NAMALWA (cell line): ENCODE measurements at places on chromosomes 5 and 9.
A peak's percentile ranks its signal among the peaks of the same experiment; 100 is the strongest.

GRCh38 chr9:89628601-89629000, 23.8 kb downstream of the GADD45G start:
- DNase-seq = no peak

DNA sequence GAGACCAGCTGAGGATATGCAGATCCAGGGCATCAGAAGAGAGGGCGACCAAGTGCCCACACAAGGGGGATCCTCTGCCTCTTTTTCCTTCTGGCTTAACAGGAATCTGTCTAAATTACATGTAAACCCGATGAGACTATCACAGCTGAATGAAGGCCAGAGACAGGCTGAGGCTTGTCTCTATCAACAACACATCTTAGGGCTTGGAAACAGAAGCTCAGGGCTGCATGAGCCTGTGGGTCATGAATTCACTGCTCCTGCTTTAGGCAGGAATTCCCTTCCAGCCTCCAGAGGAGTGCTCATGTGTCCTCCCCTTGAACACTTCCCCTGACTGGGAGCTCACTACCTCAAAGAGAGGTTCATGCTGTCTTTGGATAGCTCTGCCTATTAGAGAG, 106.1 kb upstream of the PHYKPL start:
- no peak for DNase-seq

DNA sequence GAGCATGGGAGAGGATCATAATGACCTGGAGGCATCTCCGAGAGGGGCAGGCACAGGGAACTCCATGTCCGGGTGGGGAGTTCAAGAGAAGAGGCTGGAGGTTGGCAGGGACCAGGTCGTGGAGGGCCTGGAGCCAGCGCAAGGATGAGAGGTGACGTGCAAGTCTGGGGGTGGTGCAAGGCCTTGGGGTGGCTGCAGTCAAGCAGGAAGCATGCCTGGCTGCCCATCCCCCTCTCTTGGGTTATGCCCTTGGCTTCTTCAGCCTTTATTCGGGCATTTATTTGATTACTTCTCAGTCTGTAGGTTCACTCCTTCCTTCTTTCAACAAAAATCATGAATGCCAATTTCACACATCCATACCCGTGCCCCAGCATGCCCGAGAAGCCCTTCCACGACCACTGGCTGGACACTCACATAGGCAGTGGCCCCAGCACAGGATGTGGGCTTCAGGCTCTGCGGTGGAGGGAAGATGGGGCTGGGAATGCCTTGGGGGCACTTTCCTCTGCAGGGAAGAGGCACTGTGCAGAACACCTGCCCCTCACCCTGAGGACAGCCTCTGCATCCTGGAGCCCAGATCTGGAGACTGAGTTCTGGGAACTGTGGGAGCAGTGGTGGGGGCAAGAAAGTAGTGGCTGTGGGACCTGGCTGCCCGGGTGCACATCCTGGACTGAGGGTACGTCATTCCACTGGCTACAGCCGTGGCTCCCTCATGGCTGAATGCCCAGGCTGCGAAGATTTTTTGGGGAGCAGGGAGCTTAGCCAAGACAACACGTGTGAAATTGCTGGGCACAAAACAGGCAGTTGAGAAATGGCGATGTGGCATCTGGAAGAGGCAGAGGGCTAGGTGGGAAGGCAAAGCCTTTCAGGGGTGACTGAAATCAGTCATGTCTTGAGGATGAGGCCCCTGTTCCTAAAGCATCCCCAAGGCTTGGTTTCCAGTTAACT, 38.6 kb downstream of the CRB2 start:
- DNase-seq = no peak

GRCh38 chr9:93126825-93127368, 7.2 kb downstream of the NINJ1 start:
- DNase-seq = no peak

DNA sequence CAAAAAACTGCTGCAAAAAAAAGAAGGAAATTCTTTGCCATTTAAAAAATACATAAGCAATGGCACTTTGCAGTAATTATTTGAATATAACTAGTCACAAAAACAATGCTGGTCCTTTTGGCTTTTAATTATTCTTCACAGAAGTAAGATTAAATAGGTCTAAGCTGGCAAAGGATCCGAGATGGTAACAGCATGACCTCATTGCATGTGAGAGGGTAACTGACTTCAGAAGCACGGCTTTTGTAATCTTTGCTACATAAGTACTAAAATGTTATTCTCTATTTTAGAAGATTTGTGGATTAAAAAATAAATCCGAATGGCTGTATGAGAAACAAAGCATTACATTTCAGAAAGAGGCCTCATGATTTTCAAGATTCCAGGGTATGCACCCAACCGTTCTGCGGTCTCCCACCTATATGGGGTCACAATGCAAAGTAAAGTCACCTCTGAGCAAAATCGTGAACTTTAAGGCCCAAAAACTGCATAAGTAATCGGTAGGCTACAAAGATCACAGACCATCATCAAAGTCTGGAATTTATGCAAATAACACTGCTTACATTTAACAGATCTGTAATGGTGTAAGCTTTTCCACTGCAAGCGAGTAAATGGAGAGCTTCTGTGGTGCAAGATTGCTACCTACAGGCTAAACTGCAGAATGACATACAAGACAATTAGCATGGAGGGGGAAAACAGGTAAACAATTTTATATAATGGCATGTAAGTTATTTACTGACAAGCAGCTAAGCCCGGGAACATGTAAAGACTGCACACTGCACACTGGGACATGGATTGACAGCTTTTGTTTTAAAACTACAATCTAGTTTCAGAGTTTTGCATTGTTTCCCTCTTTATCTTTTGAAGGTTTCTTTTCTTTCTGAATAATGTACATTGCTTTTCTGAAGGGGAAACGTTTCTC, 231.6 kb downstream of the SLF1 start:
- DNase-seq = peak; percentile 91

DNA sequence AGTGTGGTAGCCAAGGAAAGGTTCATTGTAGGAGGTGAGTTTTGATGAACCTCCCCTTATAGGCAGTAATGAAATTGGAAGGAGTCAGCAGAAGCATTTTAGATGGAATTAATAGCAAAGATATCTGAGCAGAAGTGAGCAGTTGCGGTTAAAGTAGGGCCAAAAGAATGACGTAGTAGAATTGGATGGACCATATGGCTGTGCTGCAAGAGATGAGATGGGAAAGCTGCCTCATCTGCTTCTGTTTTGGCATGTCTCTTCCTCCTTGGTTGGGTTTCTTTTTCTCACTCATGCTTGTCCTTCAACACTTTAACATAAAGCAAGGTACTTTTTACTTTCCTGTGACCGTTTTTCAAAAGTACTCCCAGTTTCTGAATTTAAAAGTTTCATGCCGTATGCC, 55.8 kb downstream of the AQP7 start:
- no peak for DNase-seq

- peak; percentile 81 for DNase-seq
Measured at GRCh38 chr9:36151316-36152210, 15.0 kb downstream of the GLIPR2 start.

- no peak for DNase-seq
Measured at GRCh38 chr9:114094971-114095370, 4.1 kb downstream of the KIF12 start.

DNA sequence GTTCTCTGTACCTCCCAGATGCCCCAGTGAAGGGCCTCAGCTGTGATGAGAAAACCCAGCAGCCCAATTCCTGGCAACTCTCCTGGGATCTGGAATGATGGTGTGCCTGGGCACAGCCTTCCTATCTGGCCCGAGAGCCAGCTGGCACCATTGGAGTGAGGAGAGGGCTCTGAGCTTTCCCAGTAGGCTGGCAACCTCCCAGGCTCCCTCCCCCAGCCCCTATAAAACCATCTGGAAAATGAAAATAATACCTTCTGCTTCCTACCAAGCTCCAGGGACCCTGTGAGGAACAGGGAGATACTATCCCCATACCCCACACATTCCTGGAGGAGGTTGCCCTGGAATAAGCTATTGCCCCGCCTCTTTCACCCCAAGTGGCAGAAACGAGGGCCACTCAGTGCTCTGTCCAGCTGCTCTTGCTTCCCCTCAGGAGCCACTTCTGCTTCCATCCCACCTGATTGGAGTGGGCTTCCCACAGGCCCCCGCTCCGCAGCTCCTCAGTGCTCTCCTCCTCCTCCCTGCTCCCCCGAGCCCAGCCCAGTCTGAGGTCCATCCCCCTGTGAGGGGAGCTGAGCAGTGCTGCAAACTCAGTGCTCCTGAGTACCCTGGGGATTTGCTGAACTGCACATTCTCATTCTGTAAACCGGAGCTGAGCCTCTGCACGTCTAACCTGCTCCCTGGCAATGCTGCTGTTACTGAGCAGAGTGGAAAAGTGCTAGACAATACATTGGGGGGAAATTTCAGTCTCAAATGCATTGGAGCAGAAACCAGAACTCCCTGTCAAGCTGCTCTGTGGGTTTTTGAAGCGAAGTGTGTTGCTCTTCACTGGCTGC, 74.7 kb downstream of the THBS4 start:
- DNase-seq = peak; percentile 12

- no peak for DNase-seq
Measured at GRCh38 chr5:174177976-174178605, 132.6 kb downstream of the NSG2 start.

GRCh38 chr5:78587081-78587774, 61.3 kb downstream of the LHFPL2 start:
- DNase-seq = no peak

- DNase-seq = no peak
Measured at GRCh38 chr5:151037561-151038411, 17.4 kb downstream of the GPX3 start.

GRCh38 chr5:175216991-175217390, 227.0 kb downstream of the DRD1 start:
- DNase-seq = no peak

- DNase-seq = no peak
Measured at GRCh38 chr9:72734631-72735030, 213.2 kb downstream of the TMC1 start.

DNA sequence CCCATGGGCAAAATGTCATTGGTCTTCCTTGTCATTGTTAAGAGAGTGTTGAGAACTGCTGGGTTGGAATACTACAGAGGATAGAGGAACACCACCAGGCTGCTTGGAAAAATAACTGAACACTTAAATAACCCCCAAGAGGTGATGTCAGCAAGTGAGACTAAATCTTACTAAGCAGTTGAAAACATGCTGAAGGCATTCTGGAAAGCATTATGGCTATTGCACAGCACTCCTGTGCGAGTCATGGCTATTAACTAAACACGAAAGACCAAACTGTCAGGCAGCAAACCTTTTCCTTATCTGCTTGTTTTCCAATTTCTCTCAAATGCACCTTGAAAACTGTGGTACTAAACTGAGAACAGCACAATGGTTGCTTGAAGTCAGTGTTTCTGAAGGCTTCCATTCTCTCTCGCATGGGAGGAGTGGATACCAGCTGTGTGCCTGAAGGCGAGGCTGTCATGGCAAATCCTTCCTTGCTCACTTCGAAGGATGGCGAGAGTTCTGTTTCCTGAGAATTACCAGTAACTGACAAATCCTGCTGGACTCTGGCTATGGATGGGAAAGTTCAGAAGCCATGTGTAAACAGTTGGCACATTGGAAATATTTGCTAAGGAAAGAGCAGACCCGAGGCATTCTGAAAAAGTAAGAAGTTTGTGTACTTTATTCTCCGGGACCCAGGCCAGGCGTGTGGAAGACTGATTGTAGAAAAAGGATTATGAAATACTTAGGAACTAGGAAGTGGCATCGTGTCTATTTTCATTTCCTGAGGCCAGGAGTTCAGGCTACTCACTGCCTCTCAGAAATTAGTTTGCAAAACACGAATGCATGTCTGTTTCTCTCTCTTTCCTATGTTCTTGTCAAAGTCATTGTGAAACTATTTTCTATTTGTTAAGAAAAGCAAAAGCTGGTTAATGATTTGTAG, 182.1 kb downstream of the DMRT2 start:
- no peak for DNase-seq

DNA sequence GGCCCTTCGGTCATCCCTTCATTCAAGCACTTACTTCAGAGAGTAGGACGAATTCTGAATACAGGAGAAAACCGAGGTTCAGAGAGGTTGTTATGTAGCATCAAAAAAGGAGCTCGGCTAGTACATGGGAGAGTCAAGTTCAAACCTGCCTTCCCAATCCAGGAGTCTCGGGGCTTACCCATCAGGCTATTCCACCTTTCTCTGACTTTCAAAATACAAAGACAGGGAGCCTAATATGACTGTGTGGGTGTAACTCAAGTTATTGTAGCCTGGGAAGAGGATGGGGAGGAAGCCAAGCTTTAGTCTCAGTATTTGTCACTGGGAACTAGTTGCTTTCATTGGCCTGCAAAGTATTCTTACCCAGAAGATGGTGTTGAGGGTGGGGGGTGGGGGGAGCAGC, 274.8 kb upstream of the PANK3 start:
- no peak for DNase-seq

DNA sequence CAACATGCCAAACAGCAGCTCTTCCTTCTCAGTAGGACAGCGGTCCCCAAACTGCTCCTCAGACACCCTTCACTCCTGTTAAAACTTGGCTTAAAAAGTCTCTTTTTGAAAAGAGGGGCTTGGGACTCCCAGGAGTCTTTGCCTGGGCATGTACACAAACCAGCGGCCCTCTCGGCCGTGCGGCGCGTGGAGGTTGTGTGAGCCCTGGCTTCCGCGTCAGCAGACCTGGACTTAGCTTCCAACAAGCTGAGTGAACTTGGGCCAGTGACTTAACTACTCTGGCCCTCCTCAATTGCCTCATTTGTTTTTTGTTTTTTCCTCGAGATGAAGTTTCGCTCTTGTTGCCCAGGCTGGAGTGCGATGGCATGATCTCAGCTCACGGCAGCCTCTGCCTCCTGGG, 15.3 kb upstream of the NTNG2 start:
- no peak for DNase-seq

DNA sequence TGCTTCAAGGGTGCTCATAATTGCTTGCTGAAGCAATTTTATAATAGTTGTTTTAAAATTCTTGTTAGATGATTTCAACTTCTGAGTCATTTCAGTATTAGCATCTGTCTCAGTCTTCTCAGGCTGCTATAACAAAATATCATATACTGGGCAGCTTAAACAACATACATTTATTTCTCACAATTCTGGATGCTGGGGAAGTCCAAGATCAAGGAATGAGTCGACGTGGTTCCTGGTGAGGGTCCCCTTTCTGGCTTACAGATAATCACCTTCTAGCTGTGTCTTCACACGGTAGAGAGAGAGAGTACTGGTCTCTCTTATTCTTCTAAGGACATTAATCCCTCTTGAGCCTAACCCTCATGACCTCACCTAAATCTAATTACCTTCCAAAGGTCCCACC, 160.4 kb downstream of the SIL1 start:
- no peak for DNase-seq

DNA sequence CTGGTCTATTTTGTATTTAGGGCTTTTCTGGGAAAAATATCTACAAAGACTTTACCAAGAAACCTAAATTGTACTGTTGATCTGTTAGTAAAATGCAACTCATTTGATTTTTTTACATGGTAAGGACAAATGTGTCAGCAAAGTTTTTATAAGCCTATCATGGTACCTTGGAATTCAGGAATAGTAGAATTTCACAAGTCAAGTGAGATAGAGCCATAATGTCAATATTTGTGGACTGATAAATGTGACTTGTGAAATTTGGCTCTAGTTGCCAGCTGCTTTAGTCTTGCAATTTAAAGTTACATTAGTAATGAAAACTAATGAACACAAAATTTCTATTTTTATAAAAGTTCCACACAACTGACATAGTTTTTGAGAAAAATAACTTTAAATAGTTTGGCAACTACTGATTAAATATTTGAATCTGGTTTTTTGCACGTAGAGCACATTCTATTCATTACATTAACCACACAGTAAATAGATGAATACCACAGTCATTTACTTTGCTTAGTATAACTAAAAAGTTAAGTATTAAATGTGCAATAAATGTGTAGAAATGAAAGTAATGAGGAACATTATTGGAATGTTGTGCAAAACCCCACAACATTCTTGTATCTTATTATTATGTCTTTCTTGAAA, 41.2 kb upstream of the RIOK2 start:
- no peak for DNase-seq
